ENCODE measurements at places on chromosomes 3 and 15. TPM values are rescaled to one million over a fixed set of nuclear protein-coding genes. Genes with fewer than 3 reads are reported as not detected.
A peak's percentile ranks its signal among the peaks of the same experiment; 100 is the strongest.

DNA sequence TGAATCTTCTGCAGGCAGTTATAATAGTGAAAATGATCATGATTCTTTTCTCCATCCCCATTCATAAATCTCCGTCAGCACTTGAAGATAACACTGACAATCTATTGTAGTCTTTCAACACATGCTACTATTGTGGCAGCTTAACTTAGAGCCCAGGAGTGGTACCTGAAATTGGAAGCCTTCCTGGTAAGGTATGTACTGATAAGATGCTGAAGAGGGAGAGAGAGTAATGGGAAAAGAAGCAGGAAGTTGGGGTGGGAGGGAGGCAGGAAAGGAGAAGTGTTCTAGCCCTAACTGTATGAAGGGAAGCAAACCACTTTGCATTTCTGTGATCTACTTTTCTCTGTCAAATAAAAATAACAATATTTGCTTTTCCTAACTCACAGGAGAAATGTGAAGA, 197.4 kb upstream of the RORA start:
- DNase-seq: no peak

DNA sequence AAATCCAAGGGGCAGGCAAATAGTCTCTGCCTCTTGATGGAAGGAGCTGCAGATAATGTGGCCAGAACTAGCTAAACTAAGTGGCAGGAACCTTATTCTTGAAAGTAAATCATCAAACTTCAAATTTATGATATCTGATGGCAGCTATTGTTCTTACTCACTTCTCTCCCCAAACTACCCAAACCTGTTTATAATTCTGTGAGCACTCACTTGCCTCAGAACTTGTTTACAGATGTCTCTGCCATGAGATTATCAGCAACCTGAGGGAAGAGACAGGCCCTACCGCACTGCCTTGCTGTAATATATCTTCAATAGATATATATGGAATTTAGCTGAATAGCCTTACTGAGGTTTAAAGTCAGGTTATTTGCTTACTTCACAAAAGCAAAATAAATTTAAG, 2.2 kb upstream of the B3GALNT1 start:
- no peak for DNase-seq

- no peak for DNase-seq
These were observed 10.9 kb upstream of the IL17RD start for GRCh38 chr3:57176045-57176444.

The SPINK8 gene
- not detected for total RNA-seq

The C2CD4A gene
- 0.23 TPM for total RNA-seq

DNA sequence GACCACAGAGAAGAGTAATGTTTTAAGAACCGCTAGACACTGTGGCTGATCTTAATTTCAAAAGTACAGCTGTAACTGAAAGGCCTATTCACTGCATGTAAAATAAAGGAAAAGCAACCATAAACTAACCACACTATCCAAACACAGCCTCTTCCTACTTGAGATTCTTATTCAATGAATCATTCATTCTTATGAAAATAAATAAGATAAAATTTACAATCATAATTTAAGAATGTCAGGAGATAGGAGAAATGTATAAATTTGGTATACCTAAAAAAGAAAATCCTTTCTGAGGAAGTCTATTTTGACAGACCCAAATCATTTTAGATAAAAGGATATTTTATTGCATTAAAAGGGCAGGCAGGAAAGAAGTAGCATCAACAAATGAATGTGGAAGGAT, 533.5 kb upstream of the ZNF385D start:
- no peak for DNase-seq

DNA sequence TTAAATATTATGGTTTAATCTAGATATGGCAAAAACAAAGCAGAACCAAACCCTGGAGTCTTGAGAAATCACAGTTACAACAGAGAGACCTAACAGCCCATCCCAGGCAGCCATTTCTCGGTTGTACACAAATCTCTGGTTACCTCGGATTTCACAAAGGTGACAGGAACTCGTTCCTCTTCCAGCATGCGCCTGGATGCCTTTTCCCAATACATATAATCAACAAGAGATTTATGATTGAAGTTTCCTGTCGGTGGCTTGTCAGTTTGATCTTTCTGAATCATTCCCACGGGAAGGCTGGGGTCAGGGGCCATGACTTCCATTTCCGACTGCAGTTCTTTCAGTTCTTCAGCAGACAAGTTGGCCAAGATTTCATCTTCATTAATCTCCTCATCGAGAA, 445 bp downstream of the LMOD3 start:
- peak; percentile 53 for DNase-seq

DNA sequence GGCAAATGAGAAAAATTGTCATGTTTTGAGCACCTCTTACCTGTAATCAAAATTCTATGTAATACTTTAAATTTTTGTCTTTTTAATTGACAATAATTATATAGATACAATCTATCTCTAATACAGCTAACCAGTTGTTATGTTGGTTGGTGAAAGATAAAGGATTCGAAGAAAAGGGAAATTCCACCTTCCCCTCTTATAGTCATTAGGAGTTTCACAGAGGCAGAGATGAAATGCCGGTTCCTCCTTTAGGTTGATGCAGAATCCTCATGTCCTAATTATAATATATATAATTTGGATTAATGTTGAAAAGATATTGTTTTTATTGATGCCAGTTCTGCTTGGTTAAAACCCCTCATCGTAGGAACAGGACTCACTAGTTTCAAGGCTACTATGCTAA, 67.1 kb downstream of the LRCH3 start:
- DNase-seq: no peak

The MORC1 gene
- total RNA-seq: not detected

The TRH gene
- not detected for total RNA-seq

DNA sequence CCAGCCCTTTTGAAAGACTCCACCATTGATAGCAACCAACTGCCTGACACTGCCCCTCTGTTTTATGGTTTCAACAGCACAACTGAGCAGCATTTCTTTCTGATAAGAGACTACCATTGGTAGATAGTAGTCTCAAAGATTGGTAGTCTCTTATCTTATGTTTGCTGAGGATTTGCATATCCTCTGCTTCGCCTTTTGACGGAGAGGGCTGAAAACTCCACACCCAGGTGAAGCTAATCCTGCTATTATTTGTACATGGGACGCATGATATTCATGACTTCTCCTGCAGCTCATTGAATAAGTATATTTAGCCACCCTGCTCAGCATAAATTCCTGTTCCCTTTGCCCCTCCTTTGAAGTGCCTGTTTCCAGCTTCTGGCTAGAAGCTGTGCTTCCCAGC, 119.4 kb upstream of the STRIT1 start:
- no peak for DNase-seq
